ENCODE measurements at places on chromosomes 3 and 15.

DNA sequence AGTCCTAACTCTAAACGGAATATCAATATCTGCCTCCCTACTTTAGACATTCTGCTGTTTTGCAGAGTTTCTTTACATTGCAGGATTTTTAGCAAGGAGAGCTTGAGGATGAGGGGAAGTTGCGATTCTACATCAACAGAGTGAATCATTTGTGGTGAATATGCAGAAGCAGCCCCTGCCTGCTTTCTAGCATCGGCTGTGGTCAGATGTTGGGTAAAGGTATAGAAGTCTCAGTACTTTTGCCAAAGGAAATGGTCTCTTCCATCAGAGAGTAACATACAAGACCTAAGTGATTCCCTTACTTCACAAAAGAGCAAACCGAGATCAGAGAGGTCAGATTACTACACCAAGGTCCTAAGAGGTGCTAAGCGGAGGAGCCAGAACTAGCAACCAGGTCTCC lies 15.2 kb downstream of the ST3GAL6 start:
- DNase-seq: no peak

- DNase-seq: peak; percentile 95
Observed at GRCh38 chr15:72230197-72231065, 559 bp downstream of the PKM start.

DNA sequence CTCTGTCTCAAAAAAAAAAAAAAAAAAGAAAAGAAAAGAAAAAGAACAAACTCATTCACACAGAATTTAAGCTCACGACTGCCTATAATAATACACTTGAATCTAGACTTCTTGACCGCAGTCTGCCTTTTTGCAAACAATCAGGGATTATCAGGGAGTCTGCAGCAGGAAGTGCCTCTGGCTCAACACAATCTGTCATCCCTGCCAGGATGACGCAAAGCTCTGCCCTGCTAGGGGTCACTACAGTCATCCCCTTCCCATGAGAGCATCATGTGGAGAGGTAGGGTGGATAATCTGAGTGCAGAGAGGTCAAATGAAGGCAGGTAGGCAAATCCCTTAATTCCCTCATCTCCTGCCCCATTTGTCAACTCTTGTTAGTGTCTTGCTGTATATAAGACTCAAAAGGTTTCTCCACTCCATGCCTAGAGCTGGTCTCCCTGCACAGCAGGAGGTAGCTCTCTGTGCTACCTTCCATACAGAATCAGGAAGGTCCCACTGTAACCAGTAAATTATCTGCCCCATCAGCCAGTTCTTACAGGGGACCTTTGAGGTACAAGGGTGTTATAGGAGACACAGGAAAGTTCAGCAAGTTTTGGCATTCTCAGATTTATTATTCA lies 4.2 kb downstream of the UBAP1L start:
- no peak for DNase-seq

DNA sequence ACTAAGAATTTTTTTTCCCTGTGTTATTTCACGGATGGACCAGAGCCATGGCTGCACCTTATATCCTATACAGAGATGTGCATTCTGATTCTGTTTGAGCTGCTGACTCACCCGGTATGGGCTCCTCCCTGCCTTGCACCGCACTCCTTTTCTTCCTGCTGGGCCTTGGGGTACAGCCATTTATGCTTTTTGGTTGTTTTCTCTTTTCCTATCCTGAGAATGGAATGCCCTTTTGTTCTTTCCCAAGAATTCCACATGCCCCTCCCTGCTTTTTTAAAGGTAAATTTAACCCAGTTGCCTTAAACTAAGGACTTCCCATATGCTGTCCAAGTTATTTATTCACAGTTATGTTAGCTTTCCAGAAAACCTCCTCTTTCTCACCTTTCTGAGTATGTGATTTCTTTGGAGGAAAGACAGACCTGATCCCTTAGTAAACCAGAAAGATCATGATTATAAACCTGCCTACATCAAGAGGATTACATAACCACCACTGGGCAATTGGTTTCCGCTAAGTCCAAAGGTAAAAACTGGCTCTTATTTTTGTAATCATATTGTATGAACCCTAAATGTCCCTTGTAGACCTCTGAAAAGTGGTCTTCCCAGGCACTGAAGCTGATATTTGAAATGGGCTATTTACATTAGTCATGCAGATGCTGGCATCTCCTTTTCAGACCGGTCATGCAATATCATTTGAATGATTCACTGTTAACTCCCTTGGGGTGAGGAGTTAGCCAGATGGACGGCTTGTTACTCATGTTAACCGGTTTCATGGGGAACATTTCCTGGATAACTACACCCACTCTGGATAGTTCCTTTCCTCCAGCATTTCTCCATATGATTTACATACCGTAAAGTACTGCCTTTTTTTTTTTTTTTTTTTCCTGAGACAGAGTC lies 45.5 kb downstream of the TMOD3 start:
- DNase-seq: no peak

DNA sequence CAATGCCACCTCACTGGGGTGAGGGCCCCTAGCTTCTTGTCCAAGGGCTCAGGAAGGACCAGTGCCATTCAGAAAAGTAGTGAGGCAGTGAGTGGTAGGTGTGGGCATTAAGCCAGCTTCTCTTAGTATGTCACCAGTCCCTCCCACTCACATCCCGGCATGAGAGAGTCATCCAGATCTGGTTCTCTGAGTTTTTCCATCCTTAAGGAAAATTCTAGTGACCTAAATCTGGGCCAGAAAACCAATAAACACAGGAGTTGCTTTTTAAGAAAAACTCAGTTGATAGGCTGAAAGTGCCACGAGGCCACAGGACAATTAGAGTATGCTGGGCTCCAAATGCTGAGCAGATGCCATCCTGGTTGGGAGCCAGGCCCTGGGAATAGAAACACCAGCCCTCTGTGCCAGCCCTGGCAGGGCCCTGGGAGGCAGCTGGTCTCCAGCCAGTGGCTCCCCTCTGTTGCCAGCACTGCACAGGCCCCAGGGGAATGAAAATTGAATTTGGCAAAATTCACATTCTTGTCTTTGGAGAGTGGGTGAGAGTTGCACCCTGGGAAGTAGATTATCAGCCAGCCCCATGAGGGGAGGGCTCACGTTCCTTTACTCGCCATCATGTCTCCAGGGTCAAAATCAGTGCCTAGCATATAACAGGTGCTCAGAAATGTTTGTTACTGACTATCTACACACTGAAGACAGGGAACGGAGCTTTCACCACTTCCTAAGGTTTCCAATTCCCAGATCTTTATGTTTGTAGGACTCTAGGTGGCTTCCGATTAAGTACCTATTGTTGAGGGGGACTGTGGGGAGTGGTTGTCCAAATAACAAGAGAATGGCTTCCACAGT lies 52.8 kb downstream of the FAM43A start:
- no peak for DNase-seq

- peak; percentile 6 for DNase-seq
Observed at GRCh38 chr3:172030181-172030580, 9.2 kb upstream of the FNDC3B start.

DNA sequence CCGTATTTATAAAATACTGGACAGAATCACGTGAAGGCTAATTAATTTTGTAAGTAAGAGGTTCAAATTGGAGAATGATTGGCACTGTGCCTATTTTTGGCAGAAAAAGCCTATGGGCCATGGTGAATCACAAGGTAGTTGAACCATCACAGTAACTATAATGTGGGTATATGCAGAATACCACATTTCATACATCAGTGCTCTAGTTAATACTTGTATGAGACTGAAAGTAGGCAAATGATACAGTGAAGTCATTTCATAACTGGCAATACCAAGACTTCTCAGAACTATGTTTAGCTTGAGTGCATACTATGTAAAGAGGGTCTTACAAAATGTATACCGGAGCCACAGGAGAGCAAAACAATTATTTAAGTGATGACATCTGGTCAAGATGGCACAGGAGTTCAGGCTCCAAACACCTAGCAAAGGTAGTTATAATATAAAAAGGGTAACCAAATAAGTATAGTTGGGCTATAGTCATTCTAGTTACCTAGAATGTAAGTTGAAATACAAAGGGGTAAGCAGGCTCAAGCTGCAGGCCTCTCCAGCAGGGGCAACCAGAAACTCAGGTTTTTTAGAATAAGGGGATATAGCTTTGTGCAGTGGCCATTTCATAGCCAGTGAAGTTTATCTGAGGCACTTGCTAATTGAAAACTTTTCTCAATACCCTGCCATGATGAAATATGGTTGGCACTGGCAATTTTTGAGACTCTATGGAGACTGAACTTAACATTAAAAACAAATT lies 19.1 kb downstream of the GPR160 start:
- no peak for DNase-seq
